ENCODE measurements at places on chromosomes 1 and 21. TPM values are rescaled to one million over a fixed set of nuclear protein-coding genes. Genes with fewer than 3 reads are reported as not detected.

The MAGOH gene
- 78.9 TPM for total RNA-seq

The NUDT4B gene
- not detected for total RNA-seq

GRCh38 chr1:62746086-62746808, 37.7 kb upstream of the ATG4C start:
- H3K4me3 ChIP-seq: no peak overlapping the region
- H3K27ac ChIP-seq: no peak overlapping the region
- H3K4me1 ChIP-seq: peaks cover 12% of the 10 kb centered on the region
- H3K27me3 ChIP-seq: no peaks in the 10 kb centered on the region

GRCh38 chr1:15540186-15540585, 13.5 kb downstream of the DNAJC16 start:
- no peak overlapping the region for H3K4me3 ChIP-seq
- no peak overlapping the region for H3K27ac ChIP-seq
- no peak for DNase-seq
- peaks cover 8% of the 10 kb centered on the region for H3K36me3 ChIP-seq

DNA sequence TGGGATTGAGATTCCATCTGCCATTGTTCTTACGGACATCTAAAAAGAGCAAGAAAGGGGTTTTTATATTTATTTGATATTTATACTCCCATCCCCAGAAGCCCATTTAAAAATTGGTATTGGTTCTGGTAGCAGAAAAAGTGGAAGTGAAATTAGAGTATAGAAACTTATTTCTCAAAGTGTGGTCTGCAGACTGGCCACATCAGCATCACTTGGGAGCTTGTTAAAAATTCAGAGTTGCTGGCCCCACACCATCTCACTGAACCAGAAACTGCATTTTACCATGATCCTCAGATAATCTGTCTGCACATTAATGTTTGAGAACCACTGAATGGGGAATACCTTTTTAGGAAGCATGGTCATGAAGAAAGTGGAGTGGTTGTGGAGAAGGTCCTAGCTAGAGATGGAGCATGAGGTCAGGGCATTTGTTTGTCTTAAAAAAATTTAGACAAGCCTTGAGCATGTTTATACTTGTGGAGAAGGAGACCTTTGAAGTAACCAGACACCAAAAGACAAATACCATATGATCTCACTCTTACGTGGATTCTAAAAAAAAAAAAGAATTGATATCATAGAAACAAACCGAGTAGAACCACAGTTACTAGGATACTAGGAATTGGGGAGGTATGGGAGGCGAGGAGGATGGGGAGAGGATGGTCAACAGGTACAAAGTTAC, 116.3 kb downstream of the ST6GALNAC3 start:
- DNase-seq: no peak
- peaks cover 12% of the 10 kb centered on the region for H3K4me1 ChIP-seq
- peaks cover 2% of the 10 kb centered on the region for H3K36me3 ChIP-seq
- no peaks in the 10 kb centered on the region for H3K27me3 ChIP-seq
- no peak overlapping the region for H3K27ac ChIP-seq

- H3K4me3 ChIP-seq: no peak overlapping the region
- no peaks in the 10 kb centered on the region for H3K27me3 ChIP-seq
- H3K27ac ChIP-seq: no peak overlapping the region
- DNase-seq: no peak
- no peaks in the 10 kb centered on the region for H3K4me1 ChIP-seq
Measured at GRCh38 chr1:227490478-227490877, 72.9 kb upstream of the ZNF678 start.
